ENCODE measurements at places on chromosomes 16 and 17.

GRCh38 chr16:66621973-66622372, 17.5 kb downstream of the CMTM3 start:
- no peak for DNase-seq

DNA sequence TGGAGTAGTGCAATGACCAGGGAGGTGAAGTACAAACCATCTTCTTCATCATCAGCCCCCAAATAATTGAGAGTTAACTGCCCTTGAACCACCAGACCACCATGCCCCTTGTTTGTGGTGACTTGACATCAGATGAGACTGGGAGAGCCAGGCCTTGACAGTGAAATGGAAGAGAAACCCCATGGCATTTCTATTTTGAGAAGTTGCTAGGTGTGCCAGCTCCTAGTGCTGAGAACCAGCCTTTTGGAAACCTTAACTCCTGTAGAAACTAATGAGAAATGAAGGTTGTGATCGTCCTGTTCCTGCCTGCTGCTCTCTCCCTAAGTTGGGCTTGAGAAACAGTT, 2.8 kb downstream of the TMEM94 start:
- DNase-seq, result no peak

DNA sequence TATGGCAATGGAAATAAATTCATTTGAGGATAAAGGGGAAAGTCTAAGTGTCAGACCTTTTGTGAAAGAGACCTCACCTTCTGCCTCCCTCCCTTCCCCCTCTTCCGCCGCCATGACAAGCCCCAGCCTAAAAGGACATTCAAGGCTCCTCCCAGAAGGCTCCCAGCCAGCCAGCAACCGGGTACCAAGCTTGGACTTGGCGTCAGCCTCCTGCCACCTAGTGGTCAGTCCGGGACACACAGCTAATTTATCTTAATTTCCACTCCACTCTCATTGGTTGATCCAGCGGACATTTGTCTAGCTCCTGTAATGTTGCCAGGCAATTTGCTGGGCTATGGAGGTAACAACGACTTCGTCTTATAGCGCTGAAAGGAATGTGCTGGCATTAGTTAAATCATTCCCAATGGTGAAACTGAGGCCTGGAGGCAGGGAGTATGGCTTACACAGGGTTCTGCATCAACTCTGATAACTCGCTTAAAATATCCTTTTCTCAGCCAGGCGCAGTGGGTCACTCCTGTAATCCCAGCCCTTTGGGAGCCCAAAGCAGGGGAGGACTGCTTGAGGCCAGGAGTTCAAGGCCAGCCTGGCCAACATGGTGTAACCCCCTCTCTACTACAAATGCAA, 19.3 kb upstream of the CLEC3A start:
- DNase-seq, result peak; percentile 73

- no peak for DNase-seq
Measured at GRCh38 chr16:89168381-89169189, 3.0 kb upstream of the CDH15 start.

DNA sequence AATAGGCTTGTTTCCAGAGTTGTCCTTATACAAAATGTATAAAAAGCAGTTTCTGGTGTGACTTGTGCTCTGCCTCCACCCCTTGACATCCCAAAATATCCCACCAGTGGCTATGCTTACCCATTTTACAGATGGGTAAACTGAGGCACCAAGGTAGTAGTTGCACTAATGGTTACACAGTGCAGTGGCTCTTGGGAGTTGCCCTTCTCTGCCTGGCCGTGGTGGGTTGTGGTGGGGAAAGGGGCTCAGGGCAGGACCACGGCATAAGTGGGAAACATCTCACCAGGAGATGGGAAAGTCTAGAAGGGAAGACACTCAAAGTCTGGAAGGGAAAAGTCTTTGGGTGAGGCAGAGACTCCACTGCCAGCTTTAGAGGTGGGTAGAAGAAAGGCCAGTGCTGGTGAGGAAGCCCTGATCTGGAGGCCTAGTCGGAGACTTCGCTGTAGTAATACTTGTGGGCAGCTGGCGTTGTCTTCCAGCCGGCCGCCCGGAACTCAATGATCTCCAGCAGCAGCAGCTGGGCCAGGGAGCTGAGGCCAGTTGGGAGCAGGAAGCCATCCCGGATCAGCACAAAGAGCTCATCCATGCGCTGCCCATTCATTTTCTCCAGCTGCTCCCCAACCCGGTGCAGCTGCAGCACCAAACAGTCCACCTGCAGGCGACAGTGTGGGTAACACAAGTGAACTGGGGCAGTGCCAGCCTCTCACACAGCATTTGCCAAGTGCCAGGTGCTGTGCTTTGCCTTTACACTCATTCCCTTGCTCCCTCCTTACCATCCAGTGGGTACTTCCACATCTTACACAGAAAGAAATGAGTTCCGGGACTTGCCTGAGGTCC, 4.5 kb downstream of the MIF4GD start:
- DNase-seq, result no peak

GRCh38 chr17:48313096-48313755, 116.8 kb downstream of the SKAP1 start:
- no peak for DNase-seq

- no peak for DNase-seq
Measured at GRCh38 chr16:22356930-22357634, 17.3 kb downstream of the CDR2 start.

DNA sequence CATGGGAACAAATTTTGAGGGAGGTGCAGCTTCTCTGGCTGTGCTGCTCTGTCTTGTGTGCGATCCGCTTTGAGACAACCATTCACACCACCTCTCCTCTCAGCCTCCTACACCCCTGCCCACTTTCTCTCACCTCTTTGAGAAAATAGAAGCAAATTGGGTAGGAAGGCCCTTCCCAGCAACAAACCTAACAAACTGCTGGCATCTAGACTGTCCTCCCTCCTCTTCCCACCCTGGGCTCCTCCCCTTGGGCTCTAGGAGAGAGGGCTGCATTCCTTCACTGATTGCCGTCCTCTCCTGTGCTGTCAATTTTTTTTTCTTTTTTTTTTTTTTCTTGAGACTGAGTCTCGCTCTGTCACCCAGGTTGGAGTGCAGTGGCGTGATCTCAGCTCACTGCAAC, 13.5 kb downstream of the CDIPT start:
- DNase-seq, result no peak

DNA sequence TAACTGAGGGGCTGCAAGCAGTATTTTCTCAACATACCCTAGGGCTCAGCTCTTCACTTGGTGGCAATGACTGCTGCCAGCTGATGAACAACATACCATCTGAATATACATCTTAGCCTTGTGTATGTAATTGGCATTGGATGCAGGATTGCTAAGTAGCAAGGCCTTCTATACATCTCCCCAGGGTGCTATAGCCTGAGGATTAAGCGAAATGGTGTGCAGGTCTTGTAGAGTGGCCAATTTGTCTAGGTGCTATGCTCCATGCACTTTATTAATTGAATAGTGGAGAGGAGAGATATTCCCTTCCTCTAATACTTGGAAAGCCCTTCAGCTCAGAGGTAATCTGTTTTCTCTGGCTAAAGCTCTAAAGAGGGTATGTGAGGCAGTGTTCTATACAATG, 71.9 kb downstream of the KIF2B start:
- DNase-seq, result no peak

GRCh38 chr16:75203096-75203495, 3.9 kb downstream of the CTRB2 start:
- DNase-seq, result no peak

DNA sequence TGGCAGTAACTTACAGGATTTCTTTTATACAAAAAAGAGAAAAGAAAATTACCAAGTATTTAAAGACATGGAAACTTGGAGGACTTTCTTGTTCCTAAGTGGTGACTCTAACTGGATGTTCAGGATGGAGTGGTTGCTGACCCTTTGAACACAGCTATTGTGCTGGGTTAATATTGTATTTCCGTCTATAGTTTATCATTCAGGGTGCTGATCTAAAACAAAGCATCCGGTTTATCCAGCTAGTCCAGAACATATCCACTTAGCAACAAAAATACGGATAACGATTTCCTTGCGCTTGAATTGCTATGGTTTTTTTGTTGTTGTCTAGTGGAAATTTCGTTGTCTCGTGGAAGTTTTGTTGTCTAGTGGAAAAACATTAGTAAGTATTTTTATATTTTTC, 38.2 kb downstream of the SNTB2 start:
- no peak for DNase-seq

- no peak for DNase-seq
Measured at GRCh38 chr17:4407851-4408250, 25.9 kb upstream of the SPNS3 start.

DNA sequence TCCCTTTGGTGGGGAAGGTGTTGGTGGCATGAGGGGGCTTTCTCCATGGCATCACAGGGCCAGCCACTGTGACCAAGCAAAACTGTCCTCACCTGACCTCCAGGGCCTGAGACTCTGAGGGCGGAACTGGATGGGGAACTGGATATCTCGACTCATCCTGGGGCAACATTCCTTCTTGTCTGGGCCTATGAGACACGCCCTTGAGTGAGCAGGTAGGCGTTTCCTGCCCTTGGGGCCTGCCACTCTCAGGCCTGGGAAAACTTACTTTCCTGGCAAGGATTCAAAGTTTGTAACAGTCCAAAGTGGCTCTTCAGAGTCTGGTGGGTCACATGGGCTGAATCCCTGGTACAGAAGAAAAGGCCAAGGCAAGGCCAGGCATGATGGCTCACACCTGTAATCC, 9.6 kb downstream of the MT1X start:
- DNase-seq, result no peak

DNA sequence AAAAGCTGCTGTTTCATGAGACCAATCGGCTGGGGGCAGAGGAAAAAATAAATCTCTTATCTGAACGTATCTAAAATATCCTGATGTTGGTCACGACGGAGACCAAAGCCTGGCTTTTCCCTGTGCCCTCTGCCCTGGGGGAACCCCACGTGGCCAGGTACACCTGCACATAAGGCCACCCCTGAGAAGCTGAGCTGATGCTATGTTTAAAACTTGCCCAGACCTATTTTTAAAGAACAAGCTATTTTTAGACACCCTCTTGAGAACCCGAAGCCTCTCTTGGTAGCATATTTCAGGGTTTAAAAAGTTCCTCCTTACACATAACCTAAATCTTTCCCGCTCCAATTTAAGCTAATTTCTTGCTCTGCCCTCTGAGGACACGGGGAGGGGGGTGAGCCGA, 210.4 kb downstream of the GSG1L start:
- DNase-seq, result no peak

DNA sequence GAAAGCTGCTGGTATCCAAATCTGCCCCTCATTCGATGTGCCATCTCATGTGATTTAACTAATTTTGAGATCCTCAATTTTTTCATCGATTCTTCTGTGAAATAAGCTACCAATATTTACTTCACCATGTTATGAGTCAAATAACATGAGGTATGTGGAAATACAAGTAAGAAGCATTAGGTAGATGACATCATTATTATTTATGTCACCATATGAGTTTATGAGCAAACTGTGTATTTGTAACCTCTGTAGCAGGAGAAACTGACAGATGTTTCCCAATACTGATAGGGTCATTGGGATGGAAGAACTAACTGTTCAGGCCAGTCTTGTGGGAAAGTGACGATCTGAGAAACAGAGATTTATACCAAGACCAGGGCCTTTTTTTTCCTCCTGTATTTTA, 229.4 kb upstream of the GOT2 start:
- no peak for DNase-seq

DNA sequence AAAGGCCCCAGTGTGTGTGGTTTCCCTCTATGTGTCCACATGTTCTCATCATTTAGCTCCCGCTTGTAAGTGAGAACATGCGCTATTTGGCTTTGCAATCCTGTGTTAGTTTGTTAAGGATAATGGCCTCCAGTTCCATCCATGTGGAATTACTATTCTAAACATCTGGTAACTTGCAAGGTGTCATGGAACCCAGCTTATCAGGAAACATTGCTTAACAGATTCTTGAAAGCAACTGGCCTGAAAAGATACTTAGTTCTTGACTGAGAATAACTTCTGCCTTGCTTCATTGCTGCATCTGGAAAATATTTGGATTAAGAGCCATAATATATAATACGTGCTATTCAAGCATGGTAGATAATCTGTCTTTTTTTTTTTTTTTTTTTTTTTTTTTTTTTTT, 27.8 kb downstream of the PAFAH1B1 start:
- no peak for DNase-seq

DNA sequence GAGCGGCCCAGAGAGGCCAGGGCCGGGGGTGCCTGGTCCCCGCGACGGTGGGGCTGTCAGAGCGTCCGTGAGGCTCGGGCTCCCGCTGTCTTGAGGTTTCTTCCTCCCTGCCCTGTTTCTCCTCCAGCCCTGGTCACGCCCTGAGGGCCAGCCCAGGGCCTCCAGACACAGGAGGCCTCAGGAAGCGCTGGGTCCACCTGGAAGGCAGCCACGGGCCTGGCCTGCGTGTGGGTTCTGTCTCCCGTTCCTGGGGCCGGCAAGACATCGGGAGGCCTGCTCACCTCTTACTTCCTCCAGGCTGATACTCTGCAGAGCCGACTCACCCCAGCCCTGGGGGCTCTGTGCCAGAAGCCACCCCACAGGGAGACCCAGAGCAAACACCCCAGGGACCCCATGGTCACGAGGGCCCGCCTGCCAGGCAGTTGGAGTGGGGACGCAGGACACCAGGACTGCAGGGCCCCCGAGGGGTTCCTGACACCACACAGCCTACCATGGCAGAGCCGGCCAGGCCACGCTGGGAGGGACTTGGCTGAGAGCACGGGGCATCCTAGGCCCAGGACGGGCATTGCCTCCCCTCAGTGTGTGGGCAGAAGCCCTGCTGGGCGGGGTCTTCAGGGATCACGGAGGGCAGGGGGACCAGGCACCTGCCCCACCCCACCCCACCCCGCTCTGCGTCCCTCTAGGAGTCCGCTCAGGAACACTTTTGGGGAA, 18.9 kb upstream of the CACNA1H start:
- no peak for DNase-seq

DNA sequence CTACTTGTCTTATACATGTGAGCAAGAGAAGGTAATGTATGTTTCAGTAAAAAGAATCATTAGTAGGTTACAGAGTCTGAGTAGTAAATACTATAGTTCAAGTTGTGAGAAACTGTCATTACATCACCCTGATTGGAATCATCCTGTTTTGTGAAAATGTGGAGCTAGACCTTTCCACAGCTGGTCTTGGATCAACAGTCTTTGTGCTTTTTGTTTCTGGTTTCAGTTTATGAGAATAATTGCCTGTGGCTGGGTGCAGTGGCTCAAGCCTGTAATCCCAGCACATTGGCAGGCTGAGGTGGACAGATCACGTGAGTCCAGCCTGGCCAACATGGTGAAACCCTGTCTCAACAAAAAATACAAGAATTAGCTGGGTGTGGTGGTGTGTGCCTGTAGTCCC, 19.7 kb upstream of the SHISA9 start:
- DNase-seq, result no peak

DNA sequence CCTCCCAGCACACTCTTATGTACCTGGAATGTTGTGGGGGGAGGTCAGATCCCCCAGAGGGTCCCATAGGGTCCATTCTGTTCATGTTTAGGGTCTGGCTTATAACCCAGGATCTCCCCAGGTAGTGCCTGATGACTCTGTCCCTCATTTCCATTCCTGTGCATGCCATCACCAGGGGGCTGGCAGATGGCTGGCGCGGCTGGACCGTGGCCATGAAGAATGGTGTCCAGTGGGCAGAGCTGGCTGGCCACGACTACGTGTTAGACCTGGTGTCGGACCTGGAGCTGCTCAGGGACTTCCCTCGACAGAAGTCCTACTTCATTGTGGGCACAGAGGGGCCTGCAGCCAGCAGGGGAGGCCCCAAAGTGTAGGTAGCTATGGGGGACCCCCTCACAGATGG, 35.0 kb upstream of the ALKBH5 start:
- no peak for DNase-seq

GRCh38 chr16:86110726-86111125, 211.8 kb downstream of the IRF8 start:
- no peak for DNase-seq

- no peak for DNase-seq
Measured at GRCh38 chr17:13888056-13888609, 181.2 kb upstream of the COX10 start.

Data from stimulated activated CD4-positive, alpha-beta T cell treated with anti-CD3 and anti-CD28 coated beads, Interleukin-4, amount 100 ng/mL, for 48 hours (primary cell).